ENCODE measurements at places on chromosomes 13 and 19. TPM values are rescaled to one million over a fixed set of nuclear protein-coding genes. Genes with fewer than 3 reads are reported as not detected.

- peak; percentile 21 for DNase-seq
Observed at GRCh38 chr19:18513868-18514267, 8.0 kb downstream of the ELL start.

DNA sequence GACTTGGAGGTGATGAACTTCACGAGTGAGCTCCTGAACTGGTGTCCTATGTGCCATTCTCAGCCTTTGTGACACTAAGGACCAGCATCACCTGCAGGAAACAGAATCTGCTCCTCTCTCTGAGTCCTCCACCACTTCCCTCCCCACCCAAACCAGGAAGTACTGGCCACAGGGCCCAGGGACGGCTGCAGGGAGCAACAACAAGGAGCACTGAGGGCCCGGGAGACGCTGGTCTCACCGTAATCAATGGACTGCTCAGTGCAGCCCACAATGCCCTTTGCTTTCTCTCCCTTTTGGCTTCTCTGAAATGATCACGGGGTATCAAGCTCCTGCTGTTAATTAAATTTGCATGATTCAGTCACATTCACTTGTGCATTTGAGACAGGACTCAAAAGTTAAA, 18.6 kb downstream of the PEPD start:
- DNase-seq = no peak

DNA sequence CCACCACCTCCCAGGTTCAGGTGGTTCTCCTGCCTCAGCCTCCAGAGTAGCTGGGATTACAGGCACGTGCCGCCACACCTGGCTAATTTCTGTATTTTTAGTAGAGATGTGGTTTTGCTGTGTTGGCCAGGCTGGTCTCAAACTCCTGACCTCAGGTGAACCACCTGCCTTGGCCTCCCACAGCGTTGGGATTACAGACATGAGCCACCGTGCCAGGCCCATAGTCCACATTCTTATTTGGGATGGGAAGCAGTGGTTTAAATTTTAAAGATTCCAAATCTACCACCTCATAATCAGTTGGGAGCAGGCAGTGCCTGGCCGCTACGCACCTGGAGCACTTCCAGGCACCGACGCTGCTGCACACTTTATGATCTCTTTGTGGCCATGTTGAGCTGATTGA, 160.6 kb upstream of the SOX1 start:
- DNase-seq = no peak

DNA sequence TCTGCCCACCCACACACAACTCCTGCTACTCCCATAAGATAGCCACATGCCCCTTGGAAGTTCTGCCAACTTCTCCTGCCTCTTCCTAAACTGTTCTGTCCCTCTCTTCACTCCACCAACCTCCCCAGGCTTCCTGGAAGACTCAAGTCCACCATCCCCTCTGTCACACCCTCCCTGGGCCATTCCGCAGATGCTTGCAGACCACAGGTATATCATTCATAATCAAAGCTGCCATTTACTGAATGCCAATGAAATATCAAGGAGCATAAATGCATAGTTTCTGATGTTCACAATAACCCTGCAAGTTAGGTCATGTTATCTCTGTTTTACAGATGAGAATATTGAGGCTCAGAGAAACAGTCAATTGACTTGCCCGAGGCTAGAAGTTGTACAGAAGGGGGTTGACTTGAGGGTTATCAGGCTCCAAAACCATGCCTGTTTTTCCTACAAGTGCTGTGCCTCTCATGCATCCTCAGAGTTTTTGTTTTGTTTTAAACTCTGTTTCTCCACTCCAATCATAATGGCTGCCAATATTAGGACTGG, 135.6 kb downstream of the SLC7A1 start:
- DNase-seq = no peak

GRCh38 chr13:110294146-110294545, 12.8 kb downstream of the COL4A1 start:
- peak; percentile 82 for DNase-seq

GRCh38 chr13:106348075-106348840, 187.2 kb downstream of the EFNB2 start:
- peak; percentile 73 for DNase-seq

- DNase-seq = no peak
Observed at GRCh38 chr19:50741179-50741933, 18.2 kb downstream of the CLEC11A start.

DNA sequence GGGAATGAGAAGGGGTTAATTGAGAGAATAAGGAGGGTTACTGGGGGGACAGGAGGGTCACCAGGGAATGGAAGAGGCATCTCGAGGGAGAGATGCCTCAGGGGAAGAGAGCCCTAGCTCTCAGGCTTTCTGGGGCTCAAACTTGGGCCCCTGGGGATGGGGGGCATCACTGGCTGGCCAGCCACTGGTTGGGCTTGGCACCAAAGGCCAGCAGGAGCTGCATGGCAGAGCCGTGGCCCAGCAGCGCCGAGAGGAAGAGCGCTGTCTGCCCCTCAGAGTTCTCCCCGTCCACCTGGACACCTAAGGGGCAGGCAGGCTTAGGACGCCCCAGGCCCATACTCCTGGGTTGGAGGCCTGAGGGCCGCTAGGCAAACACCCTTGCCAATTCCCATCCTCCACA, 17.5 kb downstream of the ARHGAP33 start:
- DNase-seq = no peak

DNA sequence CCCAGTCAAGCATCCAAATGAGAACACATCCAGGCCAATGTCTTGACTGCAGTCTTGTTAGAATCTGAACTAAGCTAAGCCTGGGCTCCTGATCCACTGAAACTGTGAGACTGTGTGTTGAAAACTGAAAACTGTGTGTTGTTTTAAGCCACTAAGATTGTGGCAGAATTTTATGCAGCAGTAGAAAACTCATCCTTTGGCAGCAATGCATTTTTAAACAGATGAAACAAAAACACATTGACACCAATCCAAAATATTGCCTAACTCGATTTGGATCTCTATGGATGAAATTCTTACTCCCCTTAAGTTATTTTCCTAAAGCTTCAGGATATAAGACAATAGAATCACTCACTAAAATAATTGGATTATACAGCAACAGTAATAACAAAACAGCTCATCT, 202.3 kb upstream of the KLF12 start:
- no peak for DNase-seq

GRCh38 chr19:5627395-5627904, 4.6 kb downstream of the SAFB start:
- peak; percentile 45 for DNase-seq

DNA sequence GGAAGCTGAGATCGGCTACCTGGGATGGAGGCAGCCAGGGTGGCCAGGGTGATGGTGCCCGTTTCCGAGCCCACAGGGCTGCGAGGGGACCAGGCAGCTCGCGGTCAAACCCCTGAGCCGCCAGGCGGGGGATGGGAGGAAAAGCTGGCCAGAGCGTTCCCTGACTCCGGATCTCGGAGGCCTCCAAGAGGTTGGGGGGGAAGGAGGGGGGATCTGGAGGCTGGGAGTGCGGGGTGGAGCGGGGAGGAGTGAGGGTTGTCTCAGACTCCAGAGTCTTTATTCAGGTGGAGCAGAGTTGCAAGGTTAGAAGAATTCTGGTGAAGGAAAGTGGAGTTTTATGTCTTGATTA, 1.1 kb downstream of the CACNG7 start:
- no peak for DNase-seq

MARCHF2 gene
- total RNA-seq = 90.8 TPM

CDADC1 gene
- total RNA-seq = 6.1 TPM

GNA15 gene
- total RNA-seq = not detected

CNOT3 gene
- total RNA-seq = 10.4 TPM

FOSB gene
- 9.5 TPM for total RNA-seq

CAMSAP3 gene
- total RNA-seq = not detected

KCNK6 gene
- total RNA-seq = 3.0 TPM

Data from fibroblast of lung (primary cell).